ENCODE measurements at places on chromosomes 11 and 22.

- no peak for DNase-seq
Observed at GRCh38 chr22:37569009-37569920, 9.0 kb downstream of the CDC42EP1 start.

- DNase-seq: no peak
Observed at GRCh38 chr11:22681281-22681812, 14.9 kb downstream of the GAS2 start.

- no peak for DNase-seq
Observed at GRCh38 chr22:29375398-29376076, 12.8 kb downstream of the AP1B1 start.

GRCh38 chr22:37202716-37203115 is 9.6 kb downstream of the SSTR3 start:
- no peak for DNase-seq

DNA sequence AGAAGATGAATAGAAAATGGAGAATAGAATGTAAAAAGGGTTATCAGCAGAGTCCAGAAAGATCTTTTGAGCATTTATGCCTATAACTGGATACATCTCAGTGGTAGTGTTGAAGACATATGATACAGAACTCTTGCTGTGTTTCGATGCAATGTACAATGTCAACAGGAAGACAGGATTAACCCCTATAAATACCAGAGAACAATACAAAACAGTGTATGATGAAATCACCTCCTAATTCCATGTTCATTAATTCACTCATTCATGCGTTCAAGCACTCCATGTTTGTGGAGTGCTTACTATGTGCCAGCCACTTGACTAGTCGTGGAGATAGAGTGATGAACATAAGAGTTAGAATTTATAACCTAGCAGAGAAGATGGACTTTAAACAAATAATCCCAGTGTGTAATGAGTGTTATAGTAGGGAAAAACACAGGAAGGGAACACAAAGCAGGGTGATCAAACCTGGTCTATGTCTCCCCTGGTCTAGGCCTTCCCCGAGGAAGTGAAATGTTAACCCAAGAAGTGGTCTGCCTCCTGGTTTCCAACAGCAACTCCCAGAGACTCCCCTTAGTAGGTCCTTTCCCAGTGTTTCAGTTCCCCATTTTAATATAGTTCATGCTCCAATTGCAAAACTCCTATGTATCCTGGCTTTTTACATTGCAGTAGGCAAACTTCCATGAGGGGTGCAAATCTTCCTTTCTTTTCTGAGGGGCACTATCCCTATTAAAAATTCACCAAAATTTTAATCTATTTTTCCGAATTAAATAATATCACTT is 9.1 kb upstream of the SESN3 start:
- DNase-seq: no peak

DNA sequence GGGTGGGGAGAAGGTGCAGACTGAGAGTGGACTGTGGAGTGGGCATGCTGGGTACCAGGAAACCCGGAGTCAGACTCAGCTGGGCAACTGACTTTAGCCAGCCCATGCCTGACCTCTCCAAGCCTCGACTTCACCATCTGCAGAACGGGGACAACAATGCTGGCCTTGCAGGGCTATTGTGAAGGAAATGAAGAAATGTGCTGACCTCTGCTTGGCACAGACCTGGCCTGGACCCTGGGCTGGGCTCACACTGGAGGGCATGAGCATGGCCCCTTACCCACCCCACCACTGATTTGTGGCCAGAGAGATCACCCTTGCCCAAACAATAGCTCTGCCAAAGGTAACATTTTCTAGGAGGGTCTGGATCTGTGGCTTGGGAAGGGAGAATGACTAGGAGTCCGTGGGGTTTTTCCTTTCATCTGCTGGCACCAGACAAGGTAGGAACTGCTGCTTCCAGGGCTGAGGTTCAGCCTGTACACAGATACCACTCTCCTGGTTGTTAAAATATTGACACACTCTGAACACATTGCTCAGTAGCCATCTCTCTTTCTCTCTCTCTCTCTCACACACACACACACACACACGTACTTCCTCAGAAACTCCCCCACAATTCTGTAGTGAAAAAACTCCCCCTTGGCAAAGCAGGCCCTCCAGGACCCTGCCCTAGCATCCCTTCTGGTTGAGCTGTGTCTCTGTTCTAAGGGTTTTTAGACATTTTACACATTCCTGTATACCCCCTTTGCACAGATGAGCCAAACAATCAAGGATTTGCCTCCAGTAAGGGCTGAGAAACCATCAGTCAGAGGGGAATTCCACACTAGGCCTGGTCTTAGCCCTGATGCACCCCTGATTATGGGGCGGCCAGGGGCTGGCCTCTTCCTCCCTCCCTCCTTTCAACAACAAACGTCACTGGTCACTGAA is 1.0 kb downstream of the MOGAT2 start:
- no peak for DNase-seq

GRCh38 chr11:64241491-64242374 is 838 bp downstream of the FKBP2 start:
- DNase-seq: no peak

DNA sequence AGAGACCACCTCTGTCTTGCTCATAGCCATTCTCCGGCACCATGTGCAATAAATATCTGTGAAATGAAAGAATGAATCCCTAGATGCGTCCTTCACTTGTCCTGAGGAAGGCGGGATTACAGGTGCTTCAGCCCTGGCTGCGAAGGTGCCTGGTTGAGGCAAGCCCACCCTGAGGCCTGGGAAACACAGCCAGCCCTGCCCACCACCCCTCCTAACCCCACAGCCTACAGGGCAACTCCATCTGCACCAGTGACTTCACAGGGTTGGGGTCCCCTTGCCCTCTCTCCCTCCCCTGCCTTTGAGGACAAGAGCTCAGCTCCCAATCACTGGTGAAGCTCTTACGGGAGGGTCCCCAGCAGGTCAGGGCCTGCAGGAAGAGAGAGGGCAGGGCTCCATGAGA is 17.5 kb upstream of the SCGB1A1 start:
- no peak for DNase-seq

DNA sequence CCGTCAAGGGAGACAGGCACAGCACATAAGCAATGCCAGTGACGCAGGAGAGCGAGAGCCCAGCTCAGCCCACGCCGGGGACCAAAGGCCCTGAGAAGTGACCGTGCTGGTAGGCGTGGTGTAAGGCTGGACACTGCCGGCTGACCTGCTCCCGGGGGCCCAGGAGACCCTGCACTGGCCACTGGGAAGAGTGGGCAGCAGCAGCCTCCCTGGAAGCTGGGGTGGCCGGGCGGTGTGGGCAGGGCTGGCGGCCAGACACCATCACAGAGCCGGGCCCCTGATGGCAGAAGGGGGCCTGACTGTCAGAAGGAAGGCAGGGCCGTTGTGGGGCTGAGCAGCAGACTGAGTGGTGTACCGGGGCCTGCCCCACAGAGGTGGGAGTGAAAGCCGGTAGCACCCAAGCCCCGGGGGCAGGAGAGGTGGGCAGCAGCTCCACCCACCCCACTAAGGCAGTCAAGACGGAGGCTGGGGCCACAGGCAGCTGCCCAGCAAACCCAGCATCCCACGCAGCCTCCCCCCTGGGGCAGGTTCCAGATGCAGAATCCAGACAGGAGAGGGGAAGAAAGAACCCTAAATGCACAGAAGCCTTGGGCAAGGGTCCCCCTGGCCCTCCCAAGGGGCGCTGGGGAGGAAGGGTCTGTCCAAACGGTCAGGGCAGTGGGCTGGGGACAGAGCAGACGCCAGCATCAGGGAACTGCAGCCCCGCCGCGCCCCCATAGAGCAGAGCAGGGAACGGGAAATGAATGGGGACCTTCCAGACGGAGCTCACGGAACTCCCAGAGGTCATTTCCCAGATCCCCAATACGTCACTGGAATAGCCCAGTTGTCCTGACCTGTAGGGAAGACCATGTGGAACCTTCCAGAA is 205.2 kb downstream of the BRD1 start:
- no peak for DNase-seq

DNA sequence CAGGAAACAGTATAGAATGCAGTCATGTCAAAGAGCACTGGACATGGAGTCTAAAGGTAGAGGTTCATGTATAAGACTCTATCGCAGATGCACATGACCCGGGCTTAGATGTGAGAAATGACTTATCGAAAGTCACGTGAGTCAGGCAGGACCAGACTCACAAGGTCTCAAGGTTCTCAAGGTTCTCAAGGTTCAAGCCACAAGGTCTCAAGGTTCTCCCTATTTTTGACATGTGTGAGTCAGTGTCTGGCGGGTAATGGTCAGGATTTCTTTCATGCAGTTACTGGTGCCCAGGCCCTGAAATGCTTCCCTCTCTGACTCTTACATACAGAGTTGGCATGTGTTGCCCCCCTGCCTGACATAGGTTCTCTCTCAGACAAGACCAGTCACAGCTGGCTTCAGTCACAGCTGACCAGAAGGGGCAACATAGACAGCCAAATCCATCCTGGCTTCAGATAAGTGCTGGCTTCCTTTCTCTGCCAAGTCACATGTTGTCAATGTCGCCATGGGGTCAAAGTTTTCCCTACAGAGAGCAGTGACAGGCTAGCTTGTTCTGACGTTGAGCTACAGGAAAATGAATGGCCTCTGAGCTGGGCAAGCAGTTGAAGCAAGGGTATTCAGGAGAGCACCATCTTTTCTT is 10.1 kb downstream of the CSRP3 start:
- DNase-seq: no peak

DNA sequence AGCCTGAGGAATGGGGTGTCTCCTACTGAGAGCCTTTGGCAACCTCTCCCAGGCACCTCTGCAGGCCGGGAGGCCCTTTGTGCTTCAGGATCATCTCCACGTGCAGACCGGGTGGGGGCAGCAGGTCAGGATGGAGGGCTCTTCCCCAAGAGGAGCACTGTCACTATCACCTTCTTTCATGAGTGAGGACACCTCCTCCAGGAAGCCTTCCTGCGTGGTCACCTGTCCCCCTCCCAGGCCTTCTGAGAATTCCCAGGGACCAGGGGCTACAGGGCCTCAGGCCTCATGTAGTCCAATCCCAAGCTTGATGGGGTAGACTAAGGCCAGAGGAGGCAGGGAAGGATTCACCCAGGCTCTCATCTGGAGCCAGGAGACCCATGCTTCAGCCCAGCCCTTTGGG is 57.6 kb downstream of the PDE2A start:
- no peak for DNase-seq

DNA sequence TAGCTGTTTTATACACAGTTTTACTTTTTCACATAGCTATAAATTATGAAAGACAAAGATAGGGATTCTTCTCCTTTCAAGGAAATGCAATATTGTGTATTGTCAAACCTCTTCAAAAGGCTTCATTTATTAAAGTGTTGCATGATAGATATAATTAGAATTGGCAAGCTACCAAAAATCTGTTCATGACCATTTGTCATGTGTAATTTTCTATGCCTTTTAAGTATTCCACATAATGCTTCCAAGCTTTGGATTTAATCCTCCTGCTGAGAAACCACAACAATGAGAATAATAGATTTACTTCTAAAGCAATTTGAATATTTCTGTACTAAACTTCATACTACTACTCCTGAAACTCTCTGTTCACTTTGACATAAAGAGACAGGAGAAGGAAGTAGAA is 403.2 kb upstream of the CCDC179 start:
- no peak for DNase-seq

GRCh38 chr22:30984317-30984716 is 15.3 kb downstream of the TUG1 start:
- DNase-seq: no peak

GRCh38 chr11:19793326-19793725 is 80.7 kb downstream of the NAV2 start:
- no peak for DNase-seq

DNA sequence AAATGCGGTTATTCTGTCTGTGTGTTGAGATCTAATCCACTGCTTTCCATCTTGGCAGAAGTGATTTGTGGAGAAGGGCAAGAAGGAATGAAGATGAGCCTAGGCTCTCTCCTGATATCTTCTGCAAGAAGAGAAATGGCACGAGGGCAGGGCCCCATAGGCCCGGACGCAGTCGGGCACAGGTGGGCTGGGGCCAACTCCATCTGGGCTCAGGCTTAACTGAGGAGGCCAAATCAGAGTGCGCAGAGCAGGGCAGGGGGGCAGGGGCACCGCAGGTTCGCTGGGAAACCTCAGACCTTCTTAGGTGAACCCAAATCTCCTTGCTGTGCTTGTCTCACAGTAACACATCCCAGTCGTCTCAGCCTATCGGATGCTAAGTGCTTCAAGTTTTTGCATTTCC is 32.8 kb upstream of the BID start:
- DNase-seq: no peak

Measured in activated T-cell treated with anti-CD3 and anti-CD28 coated beads, Interleukin-2, amount 50 U/mL, for 24 hours (primary cell).